ENCODE measurements at places on chromosomes 1 and 21.

DNA sequence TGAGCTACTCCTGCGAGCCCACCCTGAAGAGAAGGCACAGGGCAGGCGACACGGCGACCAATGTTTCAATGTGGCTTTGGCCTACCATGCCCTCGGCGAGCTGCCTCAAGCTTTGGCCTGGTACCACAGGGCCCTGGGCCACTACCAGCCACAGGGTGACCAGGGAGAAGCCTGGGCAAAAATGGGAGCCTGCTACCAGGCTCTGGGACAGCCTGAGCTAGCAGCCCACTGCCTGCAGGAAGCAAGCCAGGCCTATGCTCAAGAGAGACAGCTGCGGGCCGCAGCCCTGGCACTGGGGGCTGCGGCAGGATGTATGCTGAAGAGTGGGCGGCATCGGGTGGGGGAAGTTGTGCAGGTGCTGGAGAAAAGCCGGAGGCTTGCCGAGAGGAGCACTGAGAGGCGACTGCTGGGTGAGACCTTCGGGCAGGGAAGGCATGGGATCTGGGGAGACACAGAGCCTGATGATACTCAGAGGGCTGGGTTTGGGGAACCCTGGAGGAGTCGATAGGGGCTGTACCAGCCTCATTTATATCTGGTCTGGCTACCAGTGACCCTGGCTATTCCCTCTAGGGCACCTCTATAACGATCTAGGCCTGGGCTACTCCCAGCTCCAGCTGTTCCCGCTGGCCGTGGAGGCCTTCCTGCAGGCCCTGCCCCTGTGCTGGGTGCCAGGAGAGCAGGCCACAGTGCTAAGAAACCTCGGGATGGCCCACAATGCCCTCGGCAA lies 2.3 kb downstream of the TTC24 start:
- DNase-seq: no peak

DNA sequence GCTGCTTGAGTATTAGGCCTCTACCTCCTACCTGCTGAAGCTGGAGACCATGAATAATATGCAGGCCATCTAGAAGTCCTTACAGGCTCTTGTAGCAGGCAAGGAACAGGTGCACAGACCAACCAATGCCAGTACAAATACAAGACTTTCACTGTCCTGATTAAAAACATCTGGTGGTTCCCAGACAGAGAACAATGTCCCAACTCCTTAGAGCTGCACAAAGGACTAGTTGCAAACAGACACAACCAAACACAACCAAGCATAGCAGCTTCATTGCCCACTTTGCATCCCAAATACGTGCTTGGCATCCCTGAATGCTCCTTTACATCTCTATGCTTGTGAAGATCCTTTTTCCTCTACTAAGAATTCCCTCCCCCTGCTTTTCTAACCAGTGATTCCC lies 98.1 kb upstream of the CXADR start:
- no peak for DNase-seq

- no peak for DNase-seq
These were observed 69.3 kb downstream of the RBM11 start for GRCh38 chr21:14285147-14285761.

- no peak for DNase-seq
These were observed 458.3 kb upstream of the ADAMTS5 start for GRCh38 chr21:27425172-27425571.

GRCh38 chr1:59707178-59707791 lies 107.5 kb upstream of the HOOK1 start:
- peak; percentile 94 for DNase-seq

- no peak for DNase-seq
These were observed 9.8 kb upstream of the ALDH9A1 start for GRCh38 chr1:165707984-165708706.

DNA sequence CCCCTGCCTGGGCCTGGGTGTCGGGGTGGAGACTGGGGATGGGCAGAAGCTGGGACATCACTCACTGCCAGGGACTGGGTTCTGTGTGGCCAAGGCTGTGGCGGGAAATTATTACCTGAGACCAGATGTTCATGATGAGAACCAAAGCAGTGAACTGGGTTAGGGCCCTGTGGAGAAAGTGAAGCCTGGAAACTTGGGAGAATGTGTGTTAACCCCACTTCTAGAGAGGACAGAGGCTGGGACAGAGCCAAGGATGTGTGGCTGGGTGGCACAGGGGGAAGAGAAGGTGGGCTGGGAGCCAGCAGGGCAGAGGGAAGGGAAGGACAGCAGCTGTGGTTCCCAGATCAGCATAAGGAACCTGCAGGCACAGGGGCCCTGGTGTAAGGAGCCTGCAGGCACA lies 31.3 kb downstream of the CNIH3 start:
- no peak for DNase-seq

- DNase-seq: no peak
These were observed 392 bp upstream of the DMRTA2 start for GRCh38 chr1:50423670-50424000.

- DNase-seq: no peak
These were observed 298.5 kb downstream of the PBX1 start for GRCh38 chr1:164857439-164857838.

GRCh38 chr1:64263335-64263734 lies 59.9 kb downstream of the UBE2U start:
- no peak for DNase-seq

- DNase-seq: no peak
These were observed 23.5 kb downstream of the IFI44 start for GRCh38 chr1:78673120-78673519.

DNA sequence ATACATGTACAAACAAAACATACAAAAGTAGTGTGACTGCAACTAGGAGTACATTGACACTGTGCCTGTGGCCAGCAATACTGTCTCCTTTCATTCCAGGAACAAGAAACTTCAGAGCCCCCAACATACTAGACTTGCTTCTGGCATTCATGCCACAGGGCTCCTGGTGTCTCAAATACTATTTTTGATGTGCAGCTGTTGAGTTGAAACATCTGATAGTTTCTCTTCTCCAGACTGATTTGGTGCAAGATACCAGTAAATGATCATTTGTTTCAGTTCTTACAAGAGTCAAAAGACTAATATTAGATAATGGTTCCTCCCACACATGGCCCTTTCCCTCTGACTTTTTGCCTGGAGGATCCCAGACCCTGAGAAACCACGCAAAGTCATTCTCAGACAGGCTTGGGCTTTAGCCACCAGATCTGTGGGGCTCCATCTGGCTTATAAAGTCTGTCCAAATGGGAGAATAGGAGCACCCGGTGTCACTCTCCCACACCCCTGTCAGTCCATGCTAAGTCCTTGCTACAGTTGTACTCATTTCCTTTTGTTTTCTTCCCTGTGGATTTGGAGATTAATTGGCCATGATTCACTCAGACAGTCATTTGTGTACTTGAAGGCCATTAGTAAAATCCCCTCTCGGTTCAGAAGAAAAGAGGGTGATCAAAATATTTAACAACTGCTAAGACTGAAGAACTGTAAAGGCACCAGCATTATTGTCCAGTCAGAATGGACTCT lies 163.5 kb upstream of the RUNX1 start:
- no peak for DNase-seq

DNA sequence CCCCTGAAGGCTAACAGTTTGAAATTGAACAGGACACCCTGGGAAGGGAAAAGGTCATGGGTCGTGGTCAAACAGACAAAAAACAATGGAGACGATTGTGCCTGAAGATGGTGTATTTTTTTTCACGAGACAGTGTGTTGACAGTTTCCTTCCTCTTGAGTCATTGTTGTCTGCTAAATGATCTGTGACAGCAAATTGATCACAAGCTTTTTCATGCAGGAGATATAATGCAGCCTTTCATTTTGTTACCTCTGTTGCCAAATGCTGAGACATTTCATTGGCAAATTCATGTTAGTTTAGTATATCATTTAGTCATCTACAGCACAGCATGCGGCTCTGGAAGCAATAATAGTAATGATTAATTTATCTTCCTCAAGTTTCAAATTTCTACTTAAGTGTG lies 27.7 kb downstream of the UBE2U start:
- DNase-seq: no peak

DNA sequence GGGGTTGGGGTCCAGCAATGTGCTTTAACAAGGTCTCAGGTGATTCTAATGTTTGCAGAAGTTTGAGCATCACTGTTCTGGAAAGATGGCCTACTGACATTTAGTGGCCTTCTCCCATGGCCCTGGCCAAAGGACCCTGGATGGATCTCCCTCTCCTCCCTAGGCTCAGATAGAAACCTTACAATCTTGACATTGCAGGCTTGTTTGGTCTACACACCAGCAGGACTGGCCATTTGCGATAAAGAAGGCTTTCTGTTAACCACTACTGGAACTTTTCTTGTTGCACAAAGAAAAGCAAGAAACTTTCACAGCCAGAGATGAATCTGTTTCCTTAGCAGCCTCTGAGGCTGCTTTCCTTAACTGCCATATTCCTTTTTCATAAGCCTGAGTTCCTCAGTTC lies 6.2 kb downstream of the DNALI1 start:
- DNase-seq: no peak

- DNase-seq: no peak
These were observed 39.6 kb upstream of the PGBD5 start for GRCh38 chr1:230465691-230466090.

DNA sequence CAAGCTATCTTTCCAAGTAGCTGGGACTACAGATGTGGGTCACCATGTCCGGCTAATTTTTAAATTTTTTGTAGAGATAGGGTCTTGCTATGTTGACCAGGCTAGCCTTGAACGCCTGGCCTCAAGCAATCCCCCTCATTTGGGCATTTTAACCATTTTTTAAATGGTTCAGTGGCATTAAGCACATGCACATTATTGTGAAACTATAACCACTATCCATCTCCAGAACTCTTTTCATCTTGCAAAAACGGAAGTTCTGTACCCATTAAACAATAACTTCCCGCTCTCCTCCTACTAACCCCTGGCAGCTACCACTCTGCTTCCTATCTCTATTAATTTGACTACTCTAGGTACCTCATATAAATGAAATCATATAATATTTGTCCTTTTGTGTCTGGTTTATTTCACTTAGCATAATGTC lies 4.8 kb upstream of the IL6R start:
- DNase-seq: no peak

DNA sequence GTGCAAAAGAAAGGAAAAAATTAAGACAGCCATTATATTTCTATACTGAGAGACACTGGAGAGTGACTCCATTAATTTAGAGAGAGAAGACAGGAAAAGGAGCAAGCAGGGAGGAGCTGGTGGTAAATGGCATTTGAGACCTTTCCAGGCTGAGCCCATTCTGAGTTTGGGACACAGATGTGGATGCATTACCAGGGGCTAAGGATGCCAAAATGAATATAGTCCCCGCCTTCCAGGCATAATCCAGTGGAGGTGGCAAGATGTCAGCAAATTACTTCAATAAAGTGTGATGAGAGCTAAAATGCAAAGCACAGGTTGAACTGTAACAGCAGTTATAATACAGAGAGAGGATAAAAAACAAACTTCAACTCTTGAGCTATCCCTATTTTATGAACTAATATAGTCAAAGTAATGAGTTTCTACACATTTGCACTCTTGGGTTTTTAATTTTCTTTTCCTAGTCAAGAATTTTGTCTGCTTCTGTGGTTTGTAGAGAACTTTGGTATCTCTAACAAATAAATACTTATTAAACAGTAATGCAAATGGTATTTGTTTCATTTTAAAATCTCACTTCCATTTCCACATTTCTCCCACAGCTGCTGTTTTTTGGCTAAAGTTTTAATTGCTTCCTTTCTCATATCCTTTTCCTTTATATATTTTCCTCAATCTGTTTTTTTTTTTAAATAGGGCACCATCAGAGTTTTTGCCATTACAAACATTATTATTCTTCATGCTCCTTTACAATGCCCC lies 228.2 kb upstream of the KCNK2 start:
- DNase-seq: no peak

GRCh38 chr1:24551290-24551959 lies 4.5 kb upstream of the NCMAP start:
- no peak for DNase-seq

All from AG08395 (cell line).